Fibroblast of skin of left quadriceps (primary cell): ENCODE measurements at places on chromosomes 1 and 21.

- no peak for DNase-seq
Observed at GRCh38 chr1:116113615-116114014, 2.4 kb downstream of the MAB21L3 start.

- no peak for DNase-seq
Observed at GRCh38 chr1:53396573-53397268, 62.5 kb upstream of the DMRTB1 start.

GRCh38 chr1:108080448-108080847 is 115.5 kb upstream of the VAV3 start:
- no peak for DNase-seq

GRCh38 chr1:59804301-59804700 is 10.4 kb upstream of the HOOK1 start:
- DNase-seq: no peak
